ENCODE measurements at places on chromosomes 7 and 10. TPM values are rescaled to one million over a fixed set of nuclear protein-coding genes. Genes with fewer than 3 reads are reported as not detected.
A peak's percentile ranks its signal among the peaks of the same experiment; 100 is the strongest.

- peak; percentile 9 for DNase-seq
These were observed 79.1 kb downstream of the PALS2 start for GRCh38 chr7:24652251-24652939.

GRCh38 chr10:120971671-120972070, 120.5 kb downstream of the WDR11 start:
- DNase-seq: no peak

GRCh38 chr10:54496852-54497251, 304.2 kb downstream of the PCDH15 start:
- no peak for DNase-seq

- no peak for DNase-seq
These were observed 147.0 kb downstream of the NRP1 start for GRCh38 chr10:33187427-33187999.

TFR2 gene
- total RNA-seq: not detected

DNA sequence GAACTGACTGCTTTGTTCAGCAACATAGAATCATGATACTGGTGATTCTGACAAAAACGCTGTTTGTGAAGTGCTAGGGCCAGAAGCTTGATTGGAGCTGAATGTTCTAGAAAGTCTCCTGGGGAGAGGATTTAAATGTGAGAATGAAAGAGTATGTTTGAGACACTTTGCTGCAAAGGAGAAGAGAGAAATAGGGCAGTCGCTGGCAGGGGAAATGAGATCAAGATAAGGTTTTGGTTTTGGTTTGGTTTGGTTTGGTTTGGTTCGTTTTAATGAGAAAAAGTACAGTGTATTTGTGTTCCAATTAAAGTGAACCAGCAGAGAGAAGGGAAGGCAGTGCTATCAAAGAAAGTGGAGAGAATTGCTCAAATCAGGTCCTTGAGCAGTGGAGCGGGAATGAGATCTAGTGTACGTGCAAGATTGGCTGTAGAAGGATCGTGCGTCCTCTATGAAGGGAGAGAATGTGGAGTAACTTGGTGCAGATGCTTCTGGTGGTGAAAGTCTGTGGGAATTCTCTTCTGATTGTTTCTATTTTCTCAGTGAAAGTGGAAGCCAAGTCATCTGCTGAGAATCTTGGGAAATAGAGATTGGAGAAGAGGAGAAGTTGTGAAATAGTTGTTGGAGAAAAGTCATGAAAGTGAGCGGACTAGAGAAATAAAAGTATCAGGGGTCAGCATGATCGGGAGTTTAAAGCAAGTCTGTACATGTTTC, 270.5 kb downstream of the CCDC3 start:
- DNase-seq: no peak

GRCh38 chr7:112160771-112161150, 45.4 kb downstream of the DOCK4 start:
- no peak for DNase-seq

AGBL3 gene
- total RNA-seq: 2.9 TPM

PNLIPRP2 gene
- total RNA-seq: not detected

PRKAR1B gene
- total RNA-seq: 12.3 TPM

DNA sequence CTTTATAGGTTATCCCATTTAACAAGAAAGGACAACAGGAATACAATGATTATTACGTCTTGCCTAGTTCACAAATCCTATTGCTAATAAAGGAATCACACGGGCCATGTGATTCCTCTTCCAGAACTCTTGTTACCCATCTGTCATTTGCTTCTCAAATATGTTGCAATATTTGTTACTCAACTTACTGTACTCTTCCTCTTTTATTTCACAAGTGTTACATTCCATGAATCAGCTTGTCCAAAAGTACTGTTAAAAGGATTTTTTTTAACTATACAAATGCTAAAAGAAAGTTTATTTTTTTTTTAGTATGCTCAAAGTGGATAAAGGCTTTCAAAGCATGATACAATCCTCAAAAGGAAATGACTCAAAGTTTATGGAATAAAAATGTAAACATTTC, 3.9 kb upstream of the CD36 start:
- peak; percentile 72 for DNase-seq

CUBN gene
- total RNA-seq: 0.40 TPM

DNA sequence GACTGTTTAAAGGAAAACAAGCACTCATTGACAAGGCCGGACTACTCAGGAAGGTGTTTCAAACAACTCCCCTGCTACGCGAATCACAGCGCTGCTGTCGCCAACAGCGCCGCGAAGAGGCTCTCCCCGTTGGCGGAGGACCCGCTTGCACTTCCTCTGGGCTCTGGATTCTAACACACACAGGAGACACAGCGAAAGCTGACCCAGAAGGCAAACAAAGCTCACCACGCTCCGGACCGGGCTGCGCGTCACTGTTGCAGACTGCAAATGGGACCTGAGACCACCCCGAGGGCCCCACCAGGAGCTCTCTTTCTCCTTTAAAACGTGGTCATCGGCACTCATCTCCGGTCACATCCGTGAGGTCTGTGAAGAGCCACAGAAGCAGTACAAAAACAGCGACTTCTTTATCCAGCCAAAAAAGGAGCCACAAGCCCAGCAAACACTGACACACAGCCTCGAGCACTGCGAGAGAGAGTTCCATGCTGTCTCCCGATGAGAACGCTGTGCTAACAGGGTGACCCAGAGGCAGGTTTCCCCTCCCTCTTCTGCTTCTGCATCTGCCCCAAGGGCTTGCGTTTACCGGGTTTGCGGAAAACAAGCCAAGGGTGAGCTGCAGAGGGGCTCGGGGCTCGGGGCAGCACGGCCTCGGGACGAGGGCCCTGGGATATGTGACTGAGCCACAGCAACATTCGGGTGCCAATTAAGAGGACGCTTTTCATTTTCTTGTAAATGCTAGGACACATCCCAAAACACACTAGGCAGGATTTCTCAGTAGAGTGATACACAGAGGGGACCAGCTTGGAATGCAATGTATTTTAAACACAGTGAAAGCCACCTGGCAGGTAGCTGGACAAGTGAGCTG, 41.3 kb downstream of the AMZ1 start:
- DNase-seq: no peak
